ENCODE measurements at places on chromosomes 4 and X.

GRCh38 chrX:39819921-39820849 is 277.6 kb downstream of the BCOR start:
- DNase-seq, result peak; percentile 12

- no peak for DNase-seq
These were observed 68.4 kb downstream of the TBCK start for GRCh38 chr4:106247600-106247999.

- DNase-seq, result no peak
These were observed 1042.1 kb upstream of the LCORL start for GRCh38 chr4:19063662-19064061.

GRCh38 chr4:52861171-52861823 is 820 bp upstream of the RASL11B start:
- no peak for DNase-seq

DNA sequence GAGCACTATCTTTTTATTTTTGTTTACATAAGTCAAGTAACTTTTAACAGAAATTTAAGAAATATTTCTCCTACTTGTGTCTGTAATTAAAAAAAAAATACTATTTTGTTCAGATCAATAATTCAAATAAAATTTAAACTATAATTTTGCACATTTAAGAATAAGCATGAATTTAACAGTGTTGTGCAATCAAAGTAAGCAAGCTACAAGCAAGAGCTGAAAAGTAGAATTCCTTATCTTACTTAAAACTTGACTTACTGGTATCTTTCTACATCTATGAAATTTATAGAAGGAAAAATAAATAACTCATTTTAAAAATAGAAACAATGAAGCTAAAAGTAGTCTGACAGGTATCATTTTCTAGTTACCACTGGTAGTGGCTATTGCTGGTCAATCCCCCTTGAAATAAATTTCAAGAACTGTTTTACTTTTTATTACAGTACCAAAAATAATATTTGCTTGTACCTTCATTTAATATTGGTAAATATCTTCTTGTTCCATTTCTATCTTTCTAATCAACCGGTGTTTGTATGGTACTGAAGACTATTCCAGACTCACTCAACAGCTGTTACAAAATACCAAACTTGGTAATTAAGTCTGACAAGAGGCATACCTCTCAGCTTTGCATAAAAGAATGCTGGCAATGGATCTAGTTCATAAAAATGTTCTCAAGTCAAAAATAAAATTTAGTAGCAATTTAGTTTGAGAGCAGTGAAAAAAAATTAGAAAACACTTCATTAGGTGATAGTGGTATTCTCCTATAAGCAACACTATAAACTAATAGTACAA is 62.2 kb downstream of the NOCT start:
- no peak for DNase-seq

DNA sequence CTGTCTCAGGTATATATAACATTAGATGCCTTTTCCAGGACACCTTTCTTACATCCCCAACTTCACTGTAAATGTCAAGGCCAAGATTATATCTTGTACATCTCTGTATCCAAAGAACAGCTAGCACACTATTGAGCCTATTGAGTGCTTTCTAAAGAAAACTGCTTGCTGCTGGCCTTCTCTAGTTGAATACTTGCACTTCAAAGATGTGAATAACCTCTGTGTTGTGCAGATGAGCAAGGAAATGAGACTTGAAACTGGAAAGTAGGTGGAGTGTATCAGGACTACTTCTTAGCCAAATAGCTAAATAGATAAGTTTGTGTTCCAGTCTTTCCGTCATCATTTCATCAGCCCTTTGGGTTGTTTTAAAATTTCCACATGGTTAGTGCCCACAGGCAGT is 704.4 kb upstream of the AMOT start:
- no peak for DNase-seq

DNA sequence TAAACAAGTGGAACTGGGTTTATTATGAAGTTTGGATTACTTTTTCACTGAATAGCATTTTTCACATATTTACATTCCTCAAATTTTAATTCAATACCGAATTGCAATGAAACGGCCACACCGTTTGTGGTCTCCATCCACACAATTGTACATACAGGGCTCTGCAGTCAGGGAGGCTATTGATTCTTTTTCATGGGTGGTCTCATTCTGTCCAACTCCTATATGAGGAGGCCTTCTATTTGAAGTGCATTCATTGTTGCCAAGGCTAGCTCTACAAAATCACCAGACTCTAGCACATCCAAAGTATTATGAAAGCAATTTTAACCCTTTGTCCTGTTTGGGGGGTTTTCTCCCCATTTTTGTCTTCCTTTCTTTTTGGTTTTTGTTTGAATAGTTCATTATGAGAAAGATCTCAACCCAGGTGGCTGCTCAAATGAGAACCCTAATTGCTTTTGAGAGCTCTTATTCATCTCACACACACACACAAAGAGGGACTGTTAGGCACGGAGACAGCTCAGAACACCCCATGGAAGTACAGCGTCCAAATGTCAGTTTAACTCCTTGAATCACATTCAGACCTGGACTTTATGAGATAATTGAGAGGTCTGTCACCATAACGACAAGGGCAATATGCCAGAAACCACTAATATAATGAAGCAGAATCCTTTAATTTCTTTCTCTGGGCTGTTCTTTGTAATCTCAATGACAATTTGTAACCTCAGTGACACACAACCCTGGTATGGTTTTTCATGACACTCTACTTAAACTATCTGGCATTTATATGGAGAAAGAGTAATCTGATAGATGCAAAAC is 79.4 kb downstream of the NLGN4X start:
- DNase-seq, result peak; percentile 82

Measured in NCI-H345 (cell line).